Frontal cortex (tissue), 4 donors: ENCODE measurements at places on chromosomes 11 and 22.

- DNase-seq, result no peak
These were observed 8.8 kb downstream of the TBX1 start for GRCh38 chr22:19769393-19769715.

DNA sequence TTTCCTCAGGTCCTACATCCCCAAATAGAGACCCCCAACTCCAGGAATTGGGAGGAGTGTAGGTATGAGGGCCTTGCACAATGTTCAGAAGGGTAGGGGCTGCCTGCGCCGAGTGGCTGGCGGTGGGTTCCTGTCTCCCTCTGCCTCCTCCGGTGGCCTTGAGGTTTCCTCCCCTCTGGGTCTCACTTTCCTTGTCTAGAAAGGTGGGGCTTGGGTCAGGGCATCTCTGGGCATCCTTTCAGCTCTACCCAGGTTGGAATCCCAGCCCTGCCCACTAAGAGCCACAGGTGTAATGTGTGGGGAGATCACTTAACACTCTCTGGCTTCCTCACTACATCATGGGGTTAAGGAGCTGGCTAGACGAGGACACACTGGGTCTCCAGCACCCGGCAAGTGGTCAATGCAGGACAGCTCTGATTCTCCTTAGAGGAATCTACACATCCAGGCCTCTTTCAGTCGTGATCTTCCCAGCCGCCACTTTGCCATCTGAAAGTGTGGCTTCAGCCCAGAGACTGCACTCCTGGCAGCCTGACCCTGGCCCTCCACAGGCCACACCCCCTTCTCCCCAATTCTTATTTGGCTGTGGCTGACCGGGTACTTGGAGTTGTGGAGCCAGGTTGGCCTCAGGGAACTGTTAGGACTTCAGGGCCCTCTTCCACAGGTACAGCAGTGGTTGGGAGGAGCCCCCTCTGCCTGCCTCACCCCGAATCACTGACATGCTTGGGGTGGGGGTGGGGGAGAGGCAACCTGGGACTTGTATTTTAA lies 22.1 kb downstream of the PRDM11 start:
- no peak for DNase-seq

GRCh38 chr11:112588252-112588694 lies 327.6 kb upstream of the PLET1 start:
- DNase-seq, result peak; percentile 20

DNA sequence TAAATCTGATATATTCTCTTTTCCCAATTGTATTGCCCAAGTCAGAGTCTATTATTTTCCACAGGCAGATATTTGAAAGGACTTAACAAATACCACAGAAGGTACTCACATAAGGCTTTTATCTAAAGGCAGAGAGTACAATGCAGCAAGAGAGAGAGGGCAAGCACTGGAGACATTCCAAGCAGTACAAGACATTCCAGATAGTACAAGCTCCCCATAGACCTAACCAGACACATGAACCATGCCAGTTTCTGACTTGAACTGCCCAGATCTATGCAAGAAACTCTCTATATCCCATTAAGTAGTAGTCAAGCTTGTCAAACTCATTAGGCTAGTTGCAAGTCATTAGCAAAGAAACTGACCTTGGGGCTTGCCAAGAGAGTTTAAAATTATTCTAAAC lies 11.2 kb upstream of the MS4A6E start:
- no peak for DNase-seq
